ENCODE measurements at places on chromosomes 3 and 15.

DNA sequence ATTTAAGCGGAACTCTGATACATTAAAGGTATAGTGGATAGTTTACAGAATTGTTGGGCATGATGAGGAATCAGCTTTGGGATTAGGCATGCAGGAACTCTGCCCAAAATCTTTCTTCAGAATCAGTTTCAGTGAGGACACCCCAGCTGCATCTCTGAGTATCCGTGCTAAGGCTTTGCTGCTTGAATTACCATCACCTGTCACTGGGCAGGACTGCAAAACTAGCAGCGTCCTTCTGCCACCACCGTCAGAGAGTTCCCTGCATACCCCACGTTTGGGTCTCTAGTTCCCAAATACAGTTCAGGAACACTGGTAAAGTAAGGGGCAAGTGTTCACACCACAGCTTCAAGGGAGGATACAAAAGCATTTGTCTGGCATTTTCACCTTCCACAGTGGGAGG, 164.6 kb upstream of the ARHGEF26 start:
- no peak for DNase-seq

DNA sequence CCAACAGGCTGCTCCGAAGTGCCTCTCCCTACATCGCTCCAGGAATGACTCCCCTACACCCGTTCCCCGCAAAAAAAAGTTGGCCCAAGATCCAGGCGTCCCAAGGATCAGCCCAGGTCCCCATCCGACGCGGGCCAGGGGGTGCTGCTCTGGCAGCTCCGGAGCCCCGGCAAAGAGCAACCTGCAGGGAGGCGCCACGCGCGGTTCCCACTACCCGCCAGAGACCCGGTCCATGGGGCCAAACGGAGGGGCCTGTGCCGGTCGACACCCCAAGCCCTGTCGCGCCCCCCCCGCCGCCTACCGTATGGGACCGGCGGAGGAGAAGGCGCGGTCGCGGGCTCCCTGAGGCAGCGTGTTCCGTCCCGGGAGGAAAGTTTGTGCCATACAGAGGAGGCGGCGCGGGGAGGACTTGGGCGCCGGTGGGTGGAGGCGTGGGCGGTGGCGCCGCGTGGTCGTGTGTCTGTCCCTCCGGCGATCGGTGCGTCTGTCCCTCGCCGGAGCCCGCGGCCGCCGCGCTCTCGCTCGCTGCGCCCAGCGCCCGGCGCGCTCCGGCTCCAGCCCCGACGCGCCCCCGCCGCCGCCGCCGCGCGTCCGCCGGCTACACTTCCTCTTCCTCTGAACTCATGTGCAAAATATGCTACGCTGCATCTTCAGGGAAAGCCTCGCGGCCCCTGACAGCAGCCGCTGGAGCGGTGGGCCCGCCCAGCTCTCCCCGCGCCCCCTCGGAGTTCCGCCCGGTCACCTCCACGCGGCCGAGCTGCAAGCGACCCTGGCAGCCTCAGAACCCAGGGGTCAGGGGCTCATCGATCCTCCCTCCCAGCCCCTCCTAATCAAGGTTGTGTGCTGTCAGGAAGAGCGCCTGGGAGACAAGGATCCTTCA, at the start of gene RFTN1:
TSS of gene RFTN1 (minus strand) at position 559 of the 880 bp plus-strand sequence. CDS start 19,830 bp downstream, outside the sequence.
- DNase-seq, result no peak

- no peak for DNase-seq
These were observed 52.9 kb downstream of the BCHE start for GRCh38 chr3:165784337-165784736.

- no peak for DNase-seq
These were observed 8.5 kb downstream of the EPB42 start for GRCh38 chr15:43212299-43212698.

DNA sequence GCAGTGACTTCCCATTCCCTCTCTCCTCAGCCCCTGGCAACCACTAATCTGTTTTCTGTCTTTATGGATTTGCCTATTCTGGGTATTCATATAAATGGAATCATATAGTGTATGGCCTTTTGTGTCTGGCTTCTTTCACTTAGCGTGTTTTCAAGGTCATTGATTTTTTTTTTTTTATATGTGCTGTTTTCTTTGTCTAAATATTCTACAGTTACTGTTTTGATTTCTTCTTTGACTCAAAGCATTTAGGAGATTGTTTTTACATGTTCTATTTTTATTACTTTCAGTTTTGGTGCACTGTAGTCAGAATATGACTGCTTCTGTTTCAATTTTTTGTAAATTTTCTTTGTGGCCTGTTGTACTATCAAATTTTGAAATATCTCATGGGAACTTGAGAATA, 71.9 kb upstream of the RNU6-1 start:
- DNase-seq, result no peak

- no peak for DNase-seq
These were observed 93.1 kb downstream of the ARHGEF26 start for GRCh38 chr3:154214306-154214705.

All from NT2/D1 (cell line).